ENCODE measurements at places on chromosomes 5 and 9.
A peak's percentile ranks its signal among the peaks of the same experiment; 100 is the strongest.

GRCh38 chr5:179158556-179158955 lies 98.4 kb downstream of the ZNF354C start:
- no peaks in the 10 kb centered on the region for H3K27me3 ChIP-seq
- DNase-seq: no peak
- no peak overlapping the region for H3K4me3 ChIP-seq
- H3K27ac ChIP-seq: no peak overlapping the region

- no peaks in the 10 kb centered on the region for H3K36me3 ChIP-seq
- DNase-seq: no peak
- H3K4me3 ChIP-seq: no peak overlapping the region
- H3K4me1 ChIP-seq: no peaks in the 10 kb centered on the region
- no peak overlapping the region for H3K27ac ChIP-seq
- H3K27me3 ChIP-seq: no peaks in the 10 kb centered on the region
Measured at GRCh38 chr5:22644859-22645258, 208.3 kb downstream of the CDH12 start.

- no peaks in the 10 kb centered on the region for H3K36me3 ChIP-seq
- H3K4me3 ChIP-seq: peak within 1 kb of the TSS; percentile 63
- peaks cover 5% of the 10 kb centered on the region for H3K27me3 ChIP-seq
- no peak within 1 kb of the TSS for H3K27ac ChIP-seq
Measured at GRCh38 chr9:119368681-119369581, at the start of gene BRINP1. TSS of gene BRINP1 (minus strand) at chr9:119369435. CDS start at chr9:119313355, 56,080 bp downstream.

DNA sequence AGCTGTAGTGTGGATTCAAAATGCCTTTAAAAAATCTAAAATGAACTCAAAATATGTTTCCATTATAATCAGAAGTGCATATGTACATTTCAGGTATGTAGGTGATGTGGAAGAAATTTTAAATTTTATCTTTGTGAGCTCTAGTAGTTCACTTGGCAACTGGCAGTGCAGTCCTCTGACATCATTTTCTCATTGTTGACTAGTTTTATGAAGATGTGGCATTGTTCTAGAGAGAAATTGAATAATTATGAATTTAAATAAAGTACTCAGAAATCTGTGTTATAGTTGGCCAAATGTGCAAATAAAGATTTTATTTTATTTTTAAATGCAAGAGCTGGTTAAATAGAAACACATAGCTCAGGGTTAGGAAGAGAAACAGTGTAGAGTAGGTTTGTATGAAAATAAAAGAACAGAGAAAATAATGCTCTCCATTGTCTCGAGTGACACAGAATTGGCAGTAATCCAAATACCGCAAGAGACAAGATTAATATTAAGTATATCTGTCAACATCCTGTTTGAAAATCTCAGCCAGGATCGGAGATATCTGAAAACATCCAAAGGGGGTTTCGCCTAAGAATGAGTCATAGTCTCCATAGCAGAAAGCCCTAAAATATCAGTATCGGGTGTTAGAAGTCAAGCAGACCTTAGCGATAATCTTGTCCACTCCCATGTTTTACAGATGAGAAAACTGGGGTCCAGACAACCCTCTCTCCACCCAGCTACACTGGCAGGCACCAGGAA lies 189.4 kb downstream of the CCDC192 start:
- H3K27ac ChIP-seq: no peak overlapping the region
- H3K27me3 ChIP-seq: no peaks in the 10 kb centered on the region
- no peak for DNase-seq
- no peak overlapping the region for H3K4me3 ChIP-seq
- H3K4me1 ChIP-seq: no peaks in the 10 kb centered on the region

DNA sequence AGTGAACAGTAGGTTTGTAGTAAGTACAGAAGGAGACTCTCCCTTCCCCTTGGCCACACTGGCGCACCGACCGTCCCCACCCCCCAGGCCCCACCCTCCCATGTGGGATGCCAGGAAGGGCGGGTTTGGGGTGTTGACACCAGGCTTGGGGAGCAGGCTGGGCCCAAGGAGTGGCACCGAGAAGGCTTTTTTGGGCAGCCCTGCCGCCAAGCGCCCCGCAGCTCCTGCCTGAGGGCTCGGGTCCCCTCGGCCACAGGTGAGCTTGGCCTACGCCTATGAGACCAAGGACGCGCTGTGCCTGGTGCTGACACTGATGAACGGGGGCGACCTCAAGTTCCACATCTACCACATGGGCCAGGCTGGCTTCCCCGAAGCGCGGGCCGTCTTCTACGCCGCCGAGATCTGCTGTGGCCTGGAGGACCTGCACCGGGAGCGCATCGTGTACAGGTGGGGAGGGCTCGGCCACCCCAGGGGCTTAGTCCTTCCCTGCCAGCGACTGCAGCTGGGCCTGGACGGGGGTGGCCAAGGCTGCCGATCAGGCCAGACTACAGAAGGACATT lies 7.3 kb downstream of the GRK6 start:
- H3K4me3 ChIP-seq: no peak overlapping the region
- DNase-seq: no peak
- H3K36me3 ChIP-seq: peaks cover 54% of the 10 kb centered on the region

DNA sequence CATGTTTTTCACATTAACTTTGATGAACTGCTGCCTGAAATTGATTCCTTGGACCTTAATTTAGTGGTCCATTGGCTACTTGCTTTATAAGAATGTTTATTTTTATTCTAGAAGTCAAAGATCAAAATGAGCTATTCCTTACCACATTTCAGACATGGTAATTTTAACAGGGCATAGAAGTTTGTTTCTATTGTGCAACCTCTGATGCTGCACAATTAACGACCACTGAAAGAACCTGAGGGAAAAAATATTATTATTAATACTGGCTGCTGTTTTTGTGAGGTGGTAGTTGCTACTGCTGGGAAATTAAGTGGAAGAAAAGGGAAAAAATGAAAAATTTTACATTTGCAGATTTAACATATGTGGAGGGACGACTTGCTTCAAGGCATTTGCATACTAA lies 37.9 kb upstream of the RAB3C start:
- no peak for DNase-seq
- no peak overlapping the region for H3K4me3 ChIP-seq
- no peaks in the 10 kb centered on the region for H3K36me3 ChIP-seq
- no peaks in the 10 kb centered on the region for H3K27me3 ChIP-seq

- no peak overlapping the region for H3K27ac ChIP-seq
- H3K4me1 ChIP-seq: no peaks in the 10 kb centered on the region
- no peaks in the 10 kb centered on the region for H3K36me3 ChIP-seq
- DNase-seq: no peak
- H3K27me3 ChIP-seq: no peaks in the 10 kb centered on the region
Measured at GRCh38 chr5:107310181-107310580, 360.6 kb downstream of the EFNA5 start.

- H3K27ac ChIP-seq: no peak overlapping the region
- DNase-seq: no peak
- no peaks in the 10 kb centered on the region for H3K4me1 ChIP-seq
Measured at GRCh38 chr5:93349613-93350012, 231.4 kb downstream of the NR2F1-AS1 start.

DNA sequence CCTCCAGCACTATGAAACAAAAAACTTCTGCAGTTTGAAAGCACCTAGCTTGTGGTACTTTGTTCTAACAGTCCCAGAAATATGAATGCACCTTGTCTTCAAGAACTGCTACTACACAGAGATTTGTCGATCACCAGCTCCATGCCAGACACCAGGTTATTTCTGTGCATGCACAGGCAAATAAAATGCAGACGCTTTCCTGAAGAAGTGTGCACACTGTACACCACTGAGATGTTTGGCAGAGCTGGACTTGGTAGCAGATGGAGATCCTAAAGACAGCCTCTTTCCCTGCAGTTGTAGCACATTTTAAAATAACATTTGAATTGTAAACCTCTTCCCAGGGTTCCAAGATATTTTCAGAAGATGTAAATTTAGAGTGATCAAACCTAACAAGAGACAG lies 730.0 kb downstream of the MTRR start:
- no peak for DNase-seq
- H3K4me1 ChIP-seq: no peaks in the 10 kb centered on the region

- H3K27ac ChIP-seq: peak overlapping the region; percentile 39
- no peaks in the 10 kb centered on the region for H3K36me3 ChIP-seq
- H3K4me3 ChIP-seq: peak overlapping the region; percentile 72
- H3K27me3 ChIP-seq: no peaks in the 10 kb centered on the region
- DNase-seq: no peak
Measured at GRCh38 chr9:36136894-36137391, 410 bp downstream of the GLIPR2 start.

DNA sequence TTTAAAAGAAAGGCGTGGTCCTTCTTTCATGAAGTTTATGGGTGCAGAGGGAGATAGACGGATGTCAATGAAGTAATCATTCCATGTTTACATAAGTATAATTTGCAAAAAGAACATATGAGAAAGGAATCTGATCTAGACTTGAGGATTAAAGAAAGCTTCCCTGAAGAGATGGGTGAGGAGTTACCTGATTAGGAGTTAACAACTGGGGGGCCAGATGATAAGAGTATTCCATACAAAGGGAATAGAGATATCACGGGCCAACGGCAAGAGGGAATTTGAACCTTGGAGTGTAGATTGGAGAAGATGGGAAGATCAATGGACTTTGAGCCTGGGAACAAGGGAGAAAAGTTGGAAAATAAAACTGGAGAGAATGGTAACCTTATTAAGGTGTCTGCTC lies 1959.9 kb upstream of the WWC1 start:
- H3K27ac ChIP-seq: no peak overlapping the region
- H3K4me1 ChIP-seq: no peaks in the 10 kb centered on the region
- no peak overlapping the region for H3K4me3 ChIP-seq
- no peaks in the 10 kb centered on the region for H3K36me3 ChIP-seq
- DNase-seq: no peak
- no peaks in the 10 kb centered on the region for H3K27me3 ChIP-seq

DNA sequence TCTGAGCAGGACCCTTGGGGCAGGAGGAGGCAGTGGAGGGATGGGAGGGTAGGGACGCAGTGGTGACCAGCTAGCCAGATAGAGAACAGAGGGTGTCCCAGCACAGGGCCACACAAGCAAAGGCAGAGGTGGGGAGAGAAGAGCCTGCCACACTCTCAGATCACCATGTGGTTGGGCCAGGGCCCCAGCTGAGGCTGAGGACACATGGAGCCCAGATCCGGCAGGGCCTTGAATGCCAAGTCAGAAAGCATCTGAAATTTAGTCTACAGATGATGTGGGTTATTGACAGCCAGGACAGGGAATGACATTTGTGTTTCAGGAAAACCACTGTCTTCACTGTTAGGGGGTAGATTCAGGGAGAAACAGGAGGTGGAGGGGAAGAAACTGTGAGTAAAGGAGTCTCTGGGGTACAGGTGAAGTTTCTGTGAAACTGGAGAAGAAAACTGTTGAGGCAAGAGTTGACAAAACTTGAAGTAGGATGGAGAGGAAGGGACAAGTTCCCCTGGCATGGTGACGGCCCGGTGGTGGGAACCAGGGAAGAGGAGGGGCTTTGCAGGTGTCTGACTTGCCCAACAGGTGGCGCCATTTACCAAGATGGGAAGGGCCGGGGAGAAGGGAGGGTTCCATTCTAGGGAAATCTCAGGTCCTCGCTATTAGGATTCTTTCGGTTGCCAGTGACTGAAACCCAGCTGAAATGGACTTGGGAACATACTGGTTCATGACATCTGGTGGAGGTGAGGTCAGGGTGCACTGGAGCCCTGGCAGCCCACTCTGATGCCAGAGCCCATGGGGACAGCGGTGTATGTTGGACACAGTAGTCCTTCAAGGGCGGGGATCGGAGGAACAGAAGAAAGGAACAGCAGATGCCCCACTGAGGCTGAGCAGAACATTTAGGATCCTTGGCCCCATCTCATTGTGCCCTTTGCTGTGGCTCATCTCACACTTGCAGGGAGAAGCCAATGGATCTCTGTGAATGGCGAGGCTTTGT lies 100.1 kb downstream of the KCNIP1 start:
- H3K4me1 ChIP-seq: no peaks in the 10 kb centered on the region
- no peak overlapping the region for H3K4me3 ChIP-seq
- DNase-seq: no peak
- no peaks in the 10 kb centered on the region for H3K27me3 ChIP-seq
- H3K27ac ChIP-seq: no peak overlapping the region
- H3K36me3 ChIP-seq: no peaks in the 10 kb centered on the region

DNA sequence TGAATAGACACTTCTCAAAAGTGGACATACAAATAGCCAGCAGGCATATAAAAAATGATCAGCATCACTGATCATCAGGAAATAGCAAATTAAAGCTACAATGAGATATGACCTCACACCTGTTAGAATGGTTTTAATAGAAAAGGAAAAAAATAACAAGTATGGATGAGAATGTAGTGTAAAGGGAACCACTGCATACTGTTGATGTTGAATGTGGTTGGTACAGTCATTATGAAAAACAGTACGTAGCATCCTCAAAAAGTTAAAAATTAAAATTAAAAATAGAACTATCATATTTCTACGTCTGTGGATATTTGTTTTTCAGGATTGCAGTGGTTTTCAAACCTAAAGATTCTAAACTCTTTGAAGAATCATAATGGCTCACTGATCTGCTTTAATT lies 215.1 kb upstream of the NREP start:
- no peaks in the 10 kb centered on the region for H3K36me3 ChIP-seq
- no peak overlapping the region for H3K4me3 ChIP-seq
- peaks cover 3% of the 10 kb centered on the region for H3K4me1 ChIP-seq
- H3K27ac ChIP-seq: no peak overlapping the region
- DNase-seq: no peak
- no peaks in the 10 kb centered on the region for H3K27me3 ChIP-seq

DNA sequence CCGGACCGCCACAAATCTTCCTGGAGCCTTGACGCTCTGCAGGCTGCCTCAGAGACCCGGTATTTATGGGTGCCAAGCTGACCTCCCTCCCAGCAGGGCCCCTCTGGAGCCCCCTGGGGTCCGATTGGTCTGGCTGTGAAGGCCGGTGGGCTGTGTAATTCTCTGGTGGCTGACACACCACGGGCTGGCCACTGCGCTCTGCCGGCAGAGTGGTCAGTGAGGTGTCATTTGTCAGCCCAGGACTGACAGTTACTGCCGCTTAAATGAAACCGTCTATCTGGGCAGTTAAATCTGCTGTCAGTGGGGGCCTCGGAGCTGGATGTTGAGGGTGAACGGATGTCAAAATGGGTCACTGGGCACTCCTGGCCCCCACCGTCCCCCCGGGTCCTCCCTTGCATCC lies 10.7 kb downstream of the NR5A1 start:
- DNase-seq: no peak
- no peak overlapping the region for H3K4me3 ChIP-seq
- H3K4me1 ChIP-seq: no peaks in the 10 kb centered on the region
- no peaks in the 10 kb centered on the region for H3K36me3 ChIP-seq
- no peak overlapping the region for H3K27ac ChIP-seq
